ENCODE measurements at places on chromosomes 3 and 15. TPM values are rescaled to one million over a fixed set of nuclear protein-coding genes. Genes with fewer than 3 reads are reported as not detected.

DNA sequence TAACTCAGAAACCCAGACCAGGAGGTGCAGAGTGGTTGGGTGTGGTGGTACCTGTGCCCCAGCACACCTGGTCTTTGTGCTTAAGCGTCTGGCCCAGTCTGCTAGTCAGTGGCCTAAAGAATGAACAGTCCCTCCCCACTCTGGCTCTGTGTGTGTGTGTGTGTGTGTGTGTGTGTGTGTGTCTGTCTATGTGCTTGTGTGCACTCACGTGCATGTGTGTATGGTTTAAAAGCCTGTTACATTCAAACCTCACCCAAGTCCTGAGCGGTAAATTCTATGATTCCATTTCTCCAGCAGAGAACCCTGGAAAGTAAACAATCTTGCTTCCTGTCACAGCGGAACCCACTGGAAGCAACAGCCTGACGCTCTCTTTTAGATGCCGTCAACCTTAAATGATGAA is 34.2 kb downstream of the EDEM1 start:
- DNase-seq = no peak

GRCh38 chr15:90838139-90838538 is 30.2 kb upstream of the FURIN start:
- DNase-seq = no peak

DNA sequence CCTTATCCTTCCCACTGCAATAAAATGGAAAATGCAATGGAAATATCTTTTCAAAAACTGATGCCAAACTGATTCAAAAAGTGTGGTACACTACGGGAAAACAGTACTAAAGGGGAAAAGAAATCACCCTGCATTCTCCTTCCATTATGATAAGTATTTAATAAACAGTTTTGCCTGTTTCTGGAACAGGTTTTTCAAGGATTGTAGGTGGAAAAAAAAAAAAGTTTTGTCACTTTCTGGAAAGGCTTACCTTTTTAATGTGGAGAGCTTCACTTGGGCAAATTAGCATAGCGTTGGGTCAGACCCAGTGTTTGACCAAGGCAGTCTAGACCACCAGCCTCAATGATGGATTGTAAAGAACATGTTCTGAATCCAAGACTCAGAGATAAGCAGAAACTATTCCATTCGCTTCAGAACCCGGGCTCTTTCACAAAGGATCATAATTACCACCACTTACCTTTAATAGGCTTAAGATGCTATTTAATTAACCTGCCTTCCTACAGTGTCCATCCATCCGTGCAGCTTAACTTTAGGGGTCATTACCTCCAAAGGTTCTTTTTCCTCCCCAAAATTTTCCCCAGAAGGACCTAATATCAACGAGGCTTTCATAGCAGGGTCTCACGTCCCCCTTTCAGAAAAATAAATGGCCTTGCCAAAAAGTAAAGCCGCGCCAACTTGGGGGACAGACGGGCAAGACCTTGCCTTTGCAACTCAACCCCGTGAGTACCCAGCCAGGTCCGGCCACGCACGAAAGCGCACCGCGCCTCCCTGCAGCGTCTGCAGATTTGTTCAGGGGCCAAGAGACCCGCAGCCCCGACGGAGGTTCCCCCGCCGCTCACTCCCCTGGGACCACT is 1.0 kb downstream of the DCBLD2 start:
- no peak for DNase-seq

DNA sequence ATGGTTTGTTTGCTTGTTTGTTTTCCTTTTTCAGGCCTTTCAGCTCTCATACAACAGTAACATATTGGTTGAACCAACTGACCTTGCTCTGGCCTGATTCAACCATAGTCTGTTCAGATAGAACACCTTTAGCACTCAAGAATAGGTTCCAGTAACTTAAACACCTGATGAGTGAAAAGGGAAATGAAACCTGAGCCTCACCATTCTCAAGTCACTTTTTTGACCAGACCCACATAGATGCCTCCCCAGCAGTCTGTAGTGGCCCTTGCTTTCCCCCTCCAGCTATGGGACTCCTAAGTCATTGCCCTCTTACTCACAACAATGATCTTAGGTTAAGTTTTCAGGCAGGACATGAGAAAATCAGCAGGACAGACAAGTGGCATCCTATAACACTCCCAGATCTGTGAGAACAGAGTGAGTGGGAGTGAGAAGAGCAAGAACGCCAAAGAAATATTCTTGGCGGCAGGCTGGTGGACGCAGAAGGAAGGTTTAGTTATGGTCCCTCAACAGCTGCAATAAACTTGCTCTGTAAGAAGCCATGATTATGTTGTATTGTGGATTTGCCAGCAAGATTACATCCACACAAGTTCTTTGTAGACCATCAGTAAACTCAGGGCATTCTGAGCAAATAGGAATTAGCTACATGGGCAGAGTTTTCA is 367.5 kb downstream of the MECOM start:
- DNase-seq = no peak

- no peak for DNase-seq
Observed at GRCh38 chr3:48042071-48042760, 26.0 kb upstream of the MAP4 start.

DNA sequence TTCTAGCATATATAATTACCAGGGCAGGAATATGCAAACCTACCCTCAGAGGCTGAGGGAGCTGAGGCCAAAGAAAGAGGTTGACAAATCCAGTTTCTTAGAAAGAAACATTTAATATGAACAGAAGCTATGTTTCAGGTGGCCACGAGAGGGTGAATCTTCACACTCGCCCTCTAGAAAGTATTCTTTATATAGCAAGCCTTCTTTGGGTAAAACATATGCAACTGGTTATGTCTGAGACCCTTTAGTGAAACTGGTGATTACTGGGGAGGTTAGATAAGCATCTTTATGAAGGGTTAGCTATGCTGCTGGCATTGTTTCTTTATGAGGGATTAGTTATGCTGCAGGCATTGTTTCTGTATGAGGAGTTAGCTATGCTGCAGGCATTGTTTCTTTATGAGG is 50.7 kb upstream of the GOLGA6L2 start:
- DNase-seq = no peak

DNA sequence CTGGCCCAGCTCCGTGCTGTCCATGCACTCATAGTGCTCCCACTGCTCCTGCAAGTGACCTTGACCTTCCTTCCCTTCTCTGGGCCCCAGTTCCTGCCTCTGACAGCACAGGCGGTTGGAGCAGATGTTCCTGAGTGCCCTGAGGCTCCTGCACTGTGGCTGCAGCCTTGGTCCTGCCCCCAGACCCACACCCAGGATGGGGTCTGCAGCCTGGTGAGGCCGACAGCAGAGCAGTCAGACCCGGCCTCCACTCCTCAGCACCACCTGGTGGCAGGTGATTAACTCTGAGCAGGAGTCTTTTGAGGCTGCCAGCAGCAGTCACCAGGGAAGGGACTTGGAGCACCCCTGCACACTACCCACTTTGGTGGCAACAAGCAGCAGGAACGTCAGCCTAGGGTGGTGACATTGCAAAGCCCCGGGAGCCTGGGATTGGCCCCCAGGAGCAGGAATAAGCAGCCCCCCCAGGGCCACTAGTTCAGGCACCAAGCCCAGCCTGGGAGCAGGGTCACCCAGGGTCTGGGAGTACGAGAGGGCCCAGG is 64.6 kb downstream of the CYP11A1 start:
- no peak for DNase-seq

- no peak for DNase-seq
Observed at GRCh38 chr3:47250309-47251060, 32.1 kb downstream of the KIF9 start.

DNA sequence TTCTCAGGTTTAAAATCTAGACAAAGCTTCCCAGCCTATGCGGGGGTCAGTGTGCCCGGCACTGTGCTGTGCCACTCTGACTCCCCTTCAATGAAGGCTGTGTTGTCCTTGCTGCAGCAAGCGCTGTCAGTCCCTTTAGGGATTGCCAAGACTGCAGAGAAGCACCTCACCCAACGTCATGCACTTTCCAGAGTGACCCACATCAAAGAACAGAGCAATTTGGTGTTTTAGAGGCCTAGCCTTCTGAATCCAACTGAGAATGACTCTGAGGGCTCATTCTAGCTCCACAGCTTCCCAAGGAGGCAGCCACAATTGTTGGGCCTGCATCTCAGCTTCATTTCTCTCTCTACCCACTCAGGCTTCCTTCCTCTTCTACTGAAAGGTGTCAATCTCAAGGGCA is 26.4 kb downstream of the SLC9A9 start:
- no peak for DNase-seq

DNA sequence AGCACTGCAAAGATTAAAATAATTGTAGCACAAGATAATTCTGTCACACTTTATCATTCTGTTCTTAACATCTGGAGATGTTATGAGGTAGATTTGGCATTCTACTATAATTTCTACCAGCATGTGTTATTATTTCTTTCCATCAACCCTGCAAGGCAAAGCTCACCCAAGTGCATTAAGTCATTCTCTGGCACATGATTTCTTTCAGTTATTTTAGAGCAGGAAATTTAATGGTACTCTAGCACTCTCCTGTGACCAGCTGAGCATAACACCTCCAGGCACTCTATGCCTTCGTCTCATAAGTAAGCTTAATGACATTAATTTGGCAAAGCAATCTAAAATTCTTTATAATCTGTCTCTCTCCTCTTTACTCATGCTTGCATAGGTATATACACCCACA is 300.2 kb upstream of the GPR149 start:
- DNase-seq = no peak

- DNase-seq = no peak
Observed at GRCh38 chr15:52143873-52144272, 31.3 kb upstream of the BCL2L10 start.

DNA sequence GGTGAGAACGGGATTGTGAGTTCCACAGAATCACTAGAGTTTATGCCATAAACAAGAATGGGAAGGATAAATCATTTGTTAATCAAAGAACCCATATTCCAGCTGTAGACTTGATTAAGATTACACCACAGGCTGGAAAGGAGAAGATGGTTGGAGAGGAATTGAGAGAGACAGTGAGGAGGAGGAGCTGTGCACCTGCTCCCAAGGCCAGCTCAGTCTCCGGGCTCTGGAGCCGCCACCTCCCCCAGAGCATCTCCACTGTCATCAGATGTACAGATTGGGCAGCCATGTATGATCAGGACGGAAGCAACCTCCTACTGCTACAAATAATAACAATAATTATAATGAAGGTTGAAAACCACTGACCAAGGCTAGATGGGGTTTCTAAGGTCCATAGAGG is 170.0 kb downstream of the MINAR1 start:
- DNase-seq = no peak

- no peak for DNase-seq
Observed at GRCh38 chr3:167587651-167588050, 66.1 kb downstream of the WDR49 start.

- no peak for DNase-seq
Observed at GRCh38 chr3:188978421-188979171, 193.2 kb upstream of the TPRG1 start.

DNA sequence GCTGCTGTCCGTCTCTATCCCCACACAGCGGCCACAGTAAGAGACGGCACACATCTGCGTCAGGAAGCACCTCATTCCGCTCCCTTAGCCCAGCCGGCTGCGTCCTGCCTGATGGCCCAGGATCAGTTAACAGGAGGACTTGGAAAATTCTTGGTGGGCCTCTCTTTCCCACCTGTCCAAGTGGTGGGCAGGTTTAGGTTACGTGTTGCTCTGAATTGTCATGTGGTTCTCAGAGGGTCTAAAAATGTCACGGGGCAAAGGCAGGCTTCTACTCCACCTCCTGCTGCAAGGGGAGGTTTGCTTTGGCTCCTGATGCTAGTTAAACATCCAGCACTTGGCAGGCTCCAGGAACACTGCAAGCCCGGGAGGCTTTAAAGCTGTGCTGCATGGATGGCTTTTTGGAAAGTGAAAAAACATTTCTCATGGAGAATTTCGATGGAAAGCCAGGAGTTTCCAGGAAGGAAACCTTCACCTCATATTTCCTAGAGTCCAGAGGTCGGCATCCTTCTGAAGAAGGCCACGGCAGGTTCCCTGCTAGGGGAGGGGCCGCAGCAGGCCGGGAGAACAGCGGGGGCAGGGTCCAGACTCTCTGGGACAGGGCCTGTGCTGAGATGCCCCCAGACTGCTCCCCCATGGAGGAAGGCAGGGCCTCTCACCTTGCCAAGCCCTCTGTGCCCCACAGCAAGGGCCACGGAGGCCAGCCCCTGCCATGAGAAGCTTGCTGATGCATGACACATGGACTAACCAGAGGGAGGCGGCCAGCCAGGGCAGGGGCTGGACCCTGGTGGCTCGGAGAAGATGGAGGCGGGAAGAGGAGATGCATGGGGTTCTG is 10.8 kb downstream of the CTSH start:
- DNase-seq = no peak

DNA sequence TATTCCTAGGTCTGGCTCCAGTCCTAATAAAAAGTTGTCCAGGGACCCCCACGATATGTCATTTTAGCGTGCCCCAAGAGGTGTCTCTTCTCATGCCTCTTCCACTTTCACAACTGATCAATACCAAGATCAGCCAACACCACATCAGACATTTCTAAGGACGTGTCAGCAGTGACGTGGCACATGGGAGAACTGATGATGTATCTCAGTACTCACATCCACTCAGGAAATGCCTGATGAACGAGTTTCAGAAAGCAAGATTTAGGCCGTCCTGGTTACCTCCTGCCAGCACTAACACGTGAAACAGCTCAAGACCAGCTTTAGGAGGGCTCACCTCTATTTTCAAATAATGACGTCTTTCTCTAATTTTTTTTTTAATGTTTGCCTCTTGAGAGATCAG is 19.6 kb downstream of the VGLL4 start:
- no peak for DNase-seq

GRCh38 chr3:171950373-171950772 is 89.0 kb upstream of the FNDC3B start:
- no peak for DNase-seq

DNA sequence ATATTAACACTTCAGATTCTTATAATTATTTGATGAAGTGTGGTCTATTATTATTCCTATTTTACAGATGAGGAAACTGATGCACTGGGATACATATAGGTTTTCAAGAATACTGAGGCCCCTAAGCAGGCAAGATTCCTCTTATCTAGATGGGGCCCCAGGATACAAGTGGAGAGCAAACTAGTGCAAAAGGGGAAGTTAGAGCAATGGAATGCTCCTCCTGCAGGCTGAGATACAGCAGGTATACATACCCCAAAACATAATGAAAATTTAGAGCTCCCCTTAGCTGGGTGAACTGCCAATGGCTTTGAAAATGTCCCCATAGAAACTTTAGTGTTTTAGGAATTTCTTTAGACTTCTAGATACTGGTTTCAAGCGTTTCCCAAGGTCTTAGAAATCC is 247.1 kb downstream of the CHST2 start:
- DNase-seq = no peak

The LTF gene
- total RNA-seq = 3.0 TPM

The SELENOK gene
- total RNA-seq = 36.8 TPM

The ZBED2 gene
- not detected for total RNA-seq

The TMA7 gene
- 164 TPM for total RNA-seq

The GOLGA6D gene
- total RNA-seq = not detected

The C15orf40 gene
- 16.7 TPM for total RNA-seq

The ERICH6 gene
- total RNA-seq = not detected

The MYLK gene
- 563 TPM for total RNA-seq

The ACKR4 gene
- 13.5 TPM for total RNA-seq

The RGMA gene
- 22.1 TPM for total RNA-seq

The SLC26A6 gene
- total RNA-seq = 102 TPM

The MUC20 gene
- 3.4 TPM for total RNA-seq

The COL6A5 gene
- not detected for total RNA-seq

The SCN11A gene
- total RNA-seq = 0.07 TPM

The PLCL2 gene
- 6.9 TPM for total RNA-seq

The FAM107A gene
- total RNA-seq = 63.6 TPM

The MKRN3 gene
- 5.0 TPM for total RNA-seq

The MYL3 gene
- 1.5 TPM for total RNA-seq
